ENCODE measurements at places on chromosomes 16 and 17.

GRCh38 chr16:12349936-12350850, 373.7 kb downstream of the SNX29 start:
- DNase-seq = no peak

DNA sequence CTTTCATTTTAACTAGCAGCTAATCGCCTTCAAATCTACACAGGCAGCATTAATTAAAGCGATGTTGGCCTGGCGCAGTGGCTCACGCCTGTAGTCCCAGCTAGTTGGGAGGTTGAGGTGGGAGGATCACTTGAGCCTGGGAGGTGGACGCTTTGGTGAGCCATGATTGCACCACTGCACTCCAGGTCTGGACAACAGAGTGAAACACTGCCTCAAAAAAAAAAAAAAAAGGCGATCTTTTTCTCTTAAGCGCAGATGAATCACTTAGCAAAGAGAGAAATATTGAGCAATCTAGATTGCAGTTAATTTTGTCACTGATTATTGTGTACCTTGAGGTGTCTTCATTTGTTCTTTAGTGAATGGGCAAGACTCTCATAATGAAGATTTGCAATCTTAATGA, 12.4 kb downstream of the SNTB2 start:
- DNase-seq = no peak

DNA sequence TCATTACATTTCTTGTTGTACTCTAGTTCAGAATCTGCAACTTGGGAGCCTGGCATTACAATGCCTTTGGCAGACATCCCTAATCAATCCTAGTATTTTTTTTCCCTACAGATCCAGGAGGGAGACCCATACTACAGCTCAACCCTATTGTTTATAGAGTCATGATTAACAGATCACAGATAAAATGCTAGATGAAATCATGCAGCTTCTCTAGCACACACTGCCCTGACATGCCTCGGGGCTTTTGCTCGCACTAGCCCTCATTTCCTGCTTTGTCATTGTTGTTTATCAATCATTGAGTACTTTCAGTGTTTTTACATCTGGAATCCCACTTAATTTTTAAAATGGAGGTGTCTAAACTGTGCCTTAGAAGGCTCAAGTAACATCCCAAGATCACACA, 412.5 kb downstream of the CA10 start:
- DNase-seq = no peak

- no peak for DNase-seq
Observed at GRCh38 chr17:49439305-49439672, 24.6 kb upstream of the PHB1 start.

DNA sequence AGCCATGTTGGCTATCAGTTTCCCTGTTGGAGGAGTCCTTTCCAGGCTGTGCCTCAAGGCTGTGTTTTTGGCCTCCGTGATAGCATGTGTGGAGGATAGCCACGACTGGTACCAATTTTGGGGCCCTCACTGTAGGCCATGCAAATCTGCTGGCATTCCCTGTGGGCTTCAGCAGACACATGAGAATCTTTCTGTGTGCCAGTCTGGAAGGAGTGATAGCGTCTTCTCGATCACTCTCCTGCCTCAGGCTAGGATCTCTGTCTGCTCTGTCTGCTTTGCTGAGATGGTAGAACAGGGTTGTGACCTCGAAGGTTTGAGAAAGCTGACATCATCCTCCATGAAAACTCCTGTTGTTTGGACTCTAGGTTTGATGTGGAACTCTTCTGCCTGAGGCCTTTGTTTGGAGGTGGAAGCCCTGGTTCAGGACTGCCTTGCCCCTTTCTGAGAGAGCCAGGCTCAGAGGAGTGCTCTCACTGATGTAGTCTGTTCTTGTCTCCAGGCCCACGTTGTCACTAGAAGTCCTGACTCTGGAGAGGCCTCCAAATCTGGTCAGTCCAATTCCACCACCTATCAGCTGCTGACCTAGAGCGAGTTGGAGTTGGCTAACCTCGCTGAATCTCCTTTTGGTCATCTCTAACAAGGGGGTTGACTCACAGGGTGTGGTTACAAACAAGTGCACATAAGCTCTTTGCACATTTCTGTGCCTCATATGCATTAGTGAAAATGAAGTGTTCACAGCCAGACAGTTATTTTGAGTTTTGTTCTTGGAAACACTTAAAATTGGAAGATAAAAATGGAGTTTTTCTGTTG, 12.1 kb upstream of the EDC4 start:
- no peak for DNase-seq

DNA sequence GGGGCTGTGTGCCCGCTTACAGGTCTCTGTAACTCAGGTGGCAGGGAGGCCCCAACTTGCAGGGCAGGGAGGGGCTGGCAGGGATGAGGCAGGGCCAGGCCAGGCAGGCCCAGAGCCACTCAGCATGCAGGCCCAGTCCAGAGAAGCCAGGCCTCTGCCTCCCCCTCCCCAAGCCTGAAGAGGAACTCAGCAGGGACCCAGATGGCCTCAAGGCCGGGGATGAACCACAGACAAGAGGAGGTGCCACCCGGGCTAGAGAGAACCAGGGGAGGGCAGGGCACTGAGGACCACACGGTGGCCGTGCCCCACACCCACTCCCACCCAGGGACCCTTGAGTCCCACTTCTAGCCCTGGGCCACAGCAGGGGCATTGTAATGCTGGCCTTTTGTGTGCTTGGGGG, 29.8 kb upstream of the EIF1 start:
- DNase-seq = no peak
